KG1 (cell line): ENCODE measurements at places on chromosomes 5 and 9.

- DNase-seq, result no peak
Measured at GRCh38 chr9:11318946-11319345, 706.1 kb upstream of the PTPRD start.

DNA sequence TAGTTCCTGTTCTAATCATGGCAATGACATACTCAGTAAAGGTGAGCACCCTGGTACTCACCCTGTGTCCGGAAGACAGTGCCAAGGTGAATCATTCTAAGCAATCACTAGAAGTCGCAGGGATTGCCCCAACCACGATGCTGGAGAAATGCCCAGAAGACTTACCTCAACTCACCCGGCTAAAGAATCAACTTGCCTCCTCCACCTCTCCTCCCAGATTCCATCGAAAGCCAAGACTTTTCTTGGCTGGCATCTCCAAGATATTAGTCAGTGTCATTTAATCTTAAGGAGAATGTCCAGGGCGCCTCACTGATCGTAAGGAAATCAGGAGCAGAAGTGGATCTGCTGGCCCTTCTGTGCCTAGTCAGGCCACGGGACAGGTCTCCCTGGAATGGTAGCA, 204.9 kb downstream of the ERCC6L2 start:
- no peak for DNase-seq

DNA sequence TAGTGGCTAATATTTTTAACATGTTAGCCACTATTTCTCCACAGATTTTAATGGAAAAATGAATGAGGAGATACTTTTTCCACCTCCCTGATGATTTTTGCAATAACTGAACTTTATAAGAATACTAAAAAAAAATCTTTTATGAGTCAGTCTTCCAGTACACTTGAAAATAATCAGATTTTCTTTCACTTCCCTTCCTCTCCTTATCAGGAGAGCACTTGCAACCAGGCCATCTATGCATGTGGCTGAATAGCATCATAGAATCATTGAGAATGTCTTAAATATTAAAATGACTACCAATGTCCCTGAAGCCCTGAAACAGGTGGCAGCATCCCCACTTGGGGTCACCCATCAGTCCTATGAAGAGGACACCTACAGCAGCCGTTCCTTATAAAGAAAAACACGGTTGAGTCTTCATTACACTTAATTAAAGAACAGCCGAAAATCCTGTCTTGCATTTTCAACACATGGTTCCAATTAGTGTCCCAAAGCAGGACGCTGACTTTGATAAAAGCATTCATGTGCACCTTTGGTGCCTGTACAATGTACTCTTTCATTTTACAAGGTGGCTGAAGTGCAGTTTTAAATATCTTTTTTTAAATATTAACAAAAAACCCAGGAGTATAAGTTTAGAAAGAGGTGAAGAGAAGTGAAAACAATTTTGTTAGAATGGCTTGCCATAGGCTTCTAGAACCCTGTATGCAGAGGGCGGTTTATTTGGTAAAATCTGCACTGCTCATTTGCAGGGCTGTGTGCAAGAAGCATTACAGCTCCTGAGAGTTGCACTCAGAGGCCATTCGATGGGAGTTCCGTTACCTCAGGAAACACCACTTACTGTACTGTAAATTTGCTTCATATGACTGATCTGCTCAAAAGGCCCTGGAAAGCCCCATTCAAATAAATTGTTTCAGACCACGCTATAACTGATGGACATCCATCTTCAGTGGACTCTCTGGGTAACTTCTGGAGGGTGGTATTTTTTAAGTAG, 106.9 kb upstream of the VCAN start:
- no peak for DNase-seq

GRCh38 chr9:137156567-137157375, 13.1 kb downstream of the LRRC26 start:
- DNase-seq, result no peak

DNA sequence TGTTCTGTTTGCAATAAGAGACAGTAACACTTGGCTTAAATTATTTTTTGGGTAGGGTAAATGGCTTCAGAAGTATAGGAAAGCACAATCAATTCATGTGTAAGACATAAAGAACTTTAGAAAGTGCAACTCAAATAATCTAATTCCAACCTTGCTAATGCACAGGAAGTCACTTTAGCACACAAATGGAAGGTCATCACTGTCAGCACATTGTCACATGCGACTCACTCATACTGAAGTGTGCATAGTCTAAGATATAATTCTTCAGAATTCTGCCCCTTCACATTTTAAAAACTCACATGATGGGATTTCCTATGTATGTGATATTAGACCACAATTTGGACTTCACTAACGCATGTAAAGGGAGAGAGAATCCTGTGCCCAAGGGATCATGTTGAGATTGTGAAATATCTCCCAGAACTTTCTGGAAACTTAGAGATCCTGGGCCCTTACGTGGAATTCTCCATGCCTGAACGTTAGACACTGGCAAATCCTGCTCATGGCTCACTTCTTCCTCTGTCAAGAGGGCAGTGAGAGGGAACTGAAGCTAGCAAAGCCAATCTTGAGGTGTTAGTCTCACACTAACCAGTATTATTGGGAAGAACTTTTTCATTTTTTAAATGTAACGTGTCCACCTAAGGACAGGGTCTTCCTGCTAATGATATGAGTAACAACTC, 403.2 kb upstream of the PTGER4 start:
- no peak for DNase-seq

DNA sequence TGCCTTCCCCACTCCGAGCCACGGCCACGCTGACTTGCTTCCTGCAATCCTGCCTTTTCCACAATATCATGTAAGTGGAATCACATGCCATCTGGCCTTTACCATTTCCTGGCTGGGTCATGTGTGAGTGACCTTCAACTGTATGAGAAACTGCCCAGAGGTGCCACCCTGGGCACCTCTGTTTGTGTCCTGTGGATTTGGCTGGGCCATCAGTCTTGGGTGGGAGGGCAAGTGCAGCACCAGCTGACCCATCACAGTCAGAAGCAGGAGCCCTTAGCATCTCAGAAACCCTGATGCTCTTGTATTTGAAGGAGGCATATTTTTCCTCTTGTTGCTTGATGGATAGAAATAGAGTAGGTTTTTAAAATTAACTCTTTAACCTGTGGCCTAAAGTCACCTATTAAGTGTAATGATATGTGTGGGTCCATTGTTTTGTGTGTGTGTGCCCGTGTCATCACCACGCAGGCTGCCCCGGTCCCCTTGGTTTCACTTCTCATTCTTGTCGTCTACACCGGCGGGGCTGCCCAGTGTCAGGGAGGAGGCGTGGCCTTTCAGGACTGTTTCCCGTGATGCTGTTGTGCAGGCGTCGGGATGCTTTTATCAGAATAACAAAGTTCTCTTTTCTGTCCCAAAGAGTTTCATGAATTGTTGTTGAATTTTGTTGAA, 52.1 kb upstream of the CACNA1B start:
- DNase-seq, result no peak

DNA sequence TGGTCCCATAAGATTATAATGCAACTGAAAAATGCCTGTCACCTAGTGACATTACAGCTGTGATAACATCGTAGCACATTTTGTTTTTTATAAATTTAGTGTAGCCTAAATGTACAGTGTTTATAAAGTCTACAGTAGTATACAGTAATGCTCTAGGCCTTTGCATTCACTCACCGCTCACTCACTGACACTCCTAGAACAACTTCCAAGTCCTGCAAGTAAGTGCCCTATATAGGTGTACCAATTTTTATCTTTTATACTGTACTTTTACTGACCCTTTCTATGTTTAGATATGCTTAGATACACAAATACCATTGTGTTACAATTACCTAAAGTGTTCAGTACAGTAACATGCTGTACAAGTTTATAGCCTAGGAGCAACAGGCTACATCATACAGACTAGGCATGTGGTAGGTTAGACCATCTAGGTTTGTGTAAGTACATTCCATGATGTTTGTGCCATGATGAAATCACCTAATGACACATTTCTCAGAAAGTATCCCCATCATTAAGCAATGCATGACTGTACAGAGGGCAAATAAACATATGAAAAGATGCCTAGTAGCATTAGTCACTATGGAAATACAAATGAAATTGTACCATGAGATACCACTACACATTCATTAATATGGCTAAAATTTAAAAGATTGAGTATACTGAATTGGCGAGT, 127.6 kb downstream of the TRPM6 start:
- no peak for DNase-seq

DNA sequence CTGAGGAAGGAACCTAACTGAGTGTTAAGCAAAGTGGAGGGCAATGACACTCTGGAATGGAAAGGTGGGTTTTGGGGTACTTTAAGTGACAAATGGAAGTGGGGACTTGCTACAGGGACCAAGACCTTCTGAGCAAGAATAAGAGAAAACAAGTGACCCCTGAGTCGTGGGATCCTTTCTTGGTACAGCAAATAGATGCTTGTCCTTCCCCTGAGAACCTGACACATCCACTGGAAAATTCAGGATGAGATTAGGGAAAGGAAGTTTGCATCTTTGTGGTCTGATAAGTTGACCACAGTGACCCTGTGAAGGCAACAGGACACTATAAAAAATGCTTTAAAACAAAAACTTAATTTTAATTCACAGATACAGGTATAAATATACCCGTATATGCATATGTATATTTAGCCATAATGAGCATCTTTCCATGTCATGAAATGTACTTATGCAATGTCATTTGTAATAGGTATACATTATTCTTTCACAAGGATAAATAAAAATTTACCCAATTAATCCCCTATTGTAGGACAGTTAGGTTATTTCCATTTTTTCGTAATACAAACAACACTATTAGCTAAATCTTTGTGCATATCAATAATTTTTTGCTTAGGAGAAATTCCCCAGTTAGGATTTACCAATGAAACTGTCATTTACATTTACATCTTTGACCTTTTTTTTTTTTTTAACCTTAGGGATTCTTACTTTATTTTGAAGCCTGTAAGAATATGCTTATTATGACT, 2.0 kb upstream of the IRF1 start:
- DNase-seq, result no peak

DNA sequence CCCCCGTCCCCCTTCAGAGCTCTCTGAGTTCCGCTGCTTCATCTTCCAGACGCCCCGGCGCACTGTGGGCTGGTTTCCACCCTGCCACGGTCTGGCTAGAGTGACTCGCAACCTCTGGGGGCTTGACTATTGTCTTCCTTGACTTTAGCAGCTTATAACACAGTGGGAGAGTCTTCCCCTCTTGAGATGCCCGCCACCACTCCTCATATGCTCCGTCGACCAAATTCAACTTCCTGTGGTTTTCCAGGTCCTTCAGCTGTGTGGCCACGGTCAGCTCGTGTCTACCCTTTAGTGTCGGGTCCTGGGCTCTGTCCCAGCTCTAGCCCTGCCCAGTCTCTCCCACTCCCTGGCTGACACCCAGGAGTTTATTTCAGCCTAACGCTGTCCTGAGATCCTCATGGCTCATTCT, 28.2 kb upstream of the NCS1 start:
- no peak for DNase-seq

- no peak for DNase-seq
Measured at GRCh38 chr9:14141699-14142098, 172.2 kb downstream of the NFIB start.

- no peak for DNase-seq
Measured at GRCh38 chr9:18548456-18548855, 74.5 kb downstream of the ADAMTSL1 start.

- DNase-seq, result no peak
Measured at GRCh38 chr5:136014049-136015002, 14.5 kb upstream of the TGFBI start.

DNA sequence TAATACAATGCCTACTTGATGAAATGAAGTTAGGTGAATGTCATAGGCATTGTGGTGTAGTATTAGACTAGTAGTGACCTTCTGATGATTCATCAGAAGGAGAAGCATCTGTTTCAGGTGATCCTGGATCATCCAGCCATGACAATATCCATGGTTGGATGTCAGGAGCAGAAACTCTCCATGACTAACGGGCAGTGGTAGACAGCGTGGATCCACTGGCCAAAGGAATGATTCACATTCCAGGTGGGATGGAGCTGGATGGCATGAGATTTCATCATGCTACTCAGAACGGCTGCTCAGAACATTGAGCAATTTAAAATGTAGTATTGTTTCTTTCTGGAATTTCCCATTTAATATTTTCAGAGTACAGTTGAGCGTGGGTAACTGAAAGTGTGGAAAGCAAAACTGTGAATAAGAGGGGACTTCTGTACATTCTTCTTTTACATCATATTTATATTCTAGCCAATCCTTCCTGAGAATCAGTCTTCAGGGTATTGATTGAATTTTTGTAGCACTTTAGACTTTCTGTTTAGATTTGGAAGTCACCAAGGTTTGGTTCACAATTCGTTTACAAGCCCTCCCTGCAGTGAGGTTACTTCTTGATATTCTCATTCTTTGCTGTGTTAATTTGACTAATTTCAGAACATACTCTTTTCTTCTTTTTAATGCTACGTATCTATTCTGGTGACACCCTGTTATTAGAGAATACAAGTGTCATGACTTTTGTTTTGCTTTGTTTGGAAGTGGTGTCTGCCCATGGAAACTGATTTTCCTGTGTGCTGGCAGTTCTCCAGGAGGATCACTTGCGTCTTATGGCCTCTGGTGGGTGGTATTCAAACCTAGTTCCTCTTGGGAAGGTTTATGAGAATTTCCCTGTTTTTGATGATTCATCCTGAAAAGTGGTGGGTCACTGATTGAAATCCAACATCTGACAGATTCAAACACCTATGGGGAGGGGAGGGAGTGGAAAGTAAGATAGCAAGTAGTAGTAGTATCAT, 12.2 kb upstream of the CLINT1 start:
- no peak for DNase-seq

GRCh38 chr9:133132174-133132573, 11.1 kb upstream of the RALGDS start:
- no peak for DNase-seq

DNA sequence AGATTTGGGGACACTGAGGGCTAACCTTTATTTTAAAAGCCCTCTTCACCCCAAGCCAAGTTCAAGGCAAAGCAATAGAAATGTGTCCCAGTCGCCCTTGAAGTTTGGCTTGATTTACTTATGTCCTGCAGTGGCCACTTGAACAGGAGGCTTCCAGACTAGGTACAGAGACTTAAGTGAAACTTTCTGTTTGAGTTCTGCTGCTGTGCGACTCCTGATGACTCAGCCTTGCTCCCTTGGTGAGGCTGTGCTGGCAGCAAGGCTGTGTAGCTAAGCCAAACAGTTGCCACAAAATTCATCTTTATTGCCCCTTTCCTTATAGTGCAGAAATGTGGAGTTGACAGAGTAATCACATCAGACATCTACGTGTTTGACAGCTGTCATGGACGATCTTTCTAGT, 68.8 kb upstream of the NTRK2 start:
- DNase-seq, result no peak

GRCh38 chr9:126361810-126362238, 35.2 kb downstream of the MVB12B start:
- no peak for DNase-seq

DNA sequence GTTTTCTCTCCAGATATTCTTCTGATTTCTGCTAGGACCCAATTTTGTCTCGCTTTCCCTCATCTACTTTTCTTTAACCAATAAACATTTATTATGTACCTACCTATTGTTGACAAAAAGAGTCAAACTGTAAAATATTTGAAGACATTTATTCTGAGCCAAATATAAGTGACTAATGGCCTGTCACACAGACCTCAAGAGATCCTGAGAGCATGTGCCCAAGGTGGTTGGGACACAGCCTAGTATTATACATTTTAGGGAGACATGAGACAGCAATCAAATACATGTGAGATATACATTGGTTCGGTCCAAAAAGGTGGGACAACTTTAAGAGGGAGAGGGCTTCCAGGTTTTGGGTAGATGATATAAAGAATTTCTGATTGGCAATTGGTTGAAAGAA, 191.8 kb downstream of the NXNL2 start:
- DNase-seq, result no peak

GRCh38 chr5:124352312-124352711, 394.1 kb downstream of the ZNF608 start:
- no peak for DNase-seq
